ENCODE measurements at places on chromosomes 5 and 9.

DNA sequence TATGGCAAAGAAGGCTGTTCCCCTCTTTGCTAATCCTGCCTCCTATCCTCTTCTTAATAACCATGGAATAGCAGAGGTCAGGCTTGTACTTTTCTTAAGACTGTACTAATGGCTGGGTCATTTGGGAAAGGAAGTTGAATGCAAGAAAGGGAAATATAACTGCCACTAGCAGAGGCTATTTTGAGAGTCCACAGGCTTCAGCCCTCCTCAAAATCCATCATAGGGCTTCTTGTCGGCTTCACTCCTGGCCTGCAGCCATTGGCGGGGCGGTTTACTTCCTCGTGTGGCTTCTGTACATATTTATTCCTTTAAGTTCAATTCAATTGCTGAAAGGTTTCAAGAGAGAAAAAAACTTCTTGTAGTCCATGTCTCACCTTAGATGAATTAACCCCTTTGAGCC is 2.8 kb upstream of the PARP8 start:
- DNase-seq: no peak

- no peak for DNase-seq
These were observed 76.2 kb downstream of the NNT start for GRCh38 chr5:43679214-43679613.

DNA sequence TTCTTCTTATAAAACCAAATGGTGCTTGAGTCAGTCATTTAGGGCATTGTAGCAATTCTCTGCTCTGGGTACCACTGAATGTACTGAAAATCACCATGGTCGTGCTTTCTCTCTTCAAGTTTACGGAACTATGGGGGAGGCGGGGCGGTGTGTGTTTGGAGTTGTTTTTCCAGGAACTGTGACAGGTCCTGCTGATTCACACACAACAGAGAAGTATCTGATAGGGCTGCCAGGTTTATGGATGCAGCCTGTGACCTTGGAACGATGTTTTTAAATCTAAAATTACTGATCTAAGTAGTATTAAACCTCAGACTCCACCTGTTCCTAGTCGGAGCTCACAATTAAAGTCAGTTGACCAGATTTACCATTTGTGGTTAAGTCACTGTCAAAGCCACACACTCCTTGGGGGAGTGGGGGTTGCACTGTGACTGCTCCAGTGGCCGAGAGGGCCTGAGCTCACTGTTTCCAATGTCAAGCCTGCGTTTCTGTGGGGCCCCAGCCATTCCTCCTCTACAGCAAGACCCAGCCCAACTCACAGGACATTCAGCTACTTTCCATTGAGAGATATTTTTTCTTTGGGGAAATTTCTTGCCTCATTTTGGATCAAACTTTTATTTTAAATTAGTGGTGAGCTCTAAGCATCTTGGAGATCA is 44.4 kb downstream of the GADD45G start:
- DNase-seq: no peak

- DNase-seq: peak; percentile 5
These were observed 475.1 kb downstream of the TMEM232 start for GRCh38 chr5:110251366-110251765.

- DNase-seq: no peak
These were observed 179.3 kb upstream of the MVB12B start for GRCh38 chr9:126147186-126147935.

DNA sequence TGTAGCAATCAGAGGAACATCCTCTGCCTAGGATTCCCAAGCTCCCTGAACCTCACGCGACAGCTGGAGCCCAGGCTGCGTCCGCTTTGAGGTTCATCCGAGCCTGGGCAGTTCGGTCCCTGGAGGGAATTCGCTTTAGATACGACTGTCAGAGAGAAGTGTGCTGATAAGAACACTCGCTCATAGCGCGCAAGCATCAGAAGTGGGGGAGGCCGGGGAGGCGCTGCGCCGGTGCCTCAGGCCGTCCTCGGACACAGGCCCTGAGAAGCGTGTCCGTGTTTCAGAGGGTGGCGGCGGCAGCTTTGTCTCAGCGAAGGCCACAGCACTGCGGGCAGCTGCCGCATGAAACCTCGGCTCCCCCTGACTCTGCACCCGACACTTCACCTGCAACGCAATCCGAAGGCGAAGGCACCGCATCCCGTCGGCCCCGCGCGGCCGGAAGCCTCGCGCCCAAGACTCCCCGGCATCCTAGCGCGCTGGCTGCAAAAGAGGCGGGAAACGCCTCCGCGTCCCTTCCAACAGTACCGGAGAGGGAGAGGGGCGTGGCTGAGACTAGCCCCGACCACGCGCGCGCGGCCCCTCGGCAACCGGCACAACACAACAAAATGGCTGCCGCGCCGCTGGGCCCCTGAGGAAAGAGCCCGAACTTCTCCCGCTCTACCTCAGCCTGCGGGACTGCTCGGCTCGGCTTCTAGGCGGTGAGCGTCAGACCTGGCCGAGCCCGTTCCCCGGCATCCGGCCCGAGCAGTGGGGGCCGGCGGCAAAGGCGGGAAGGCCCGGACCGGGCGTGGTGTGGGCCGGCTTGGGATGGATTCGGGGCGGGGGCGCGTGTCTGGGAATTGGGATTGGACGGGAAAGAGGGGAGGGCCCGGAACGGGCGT is at the start of gene CNTRL:
Gene CNTRL (plus strand): TSS at position 586 of the 881 bp plus-strand sequence. CDS start 13,372 bp downstream, outside the sequence.
- peak; percentile 91 for DNase-seq

Measured in fibroblast of skin of back (primary cell).